KBM-7 (cell line): ENCODE measurements at places on chromosomes 5 and 9.

- DNase-seq, result no peak
Observed at GRCh38 chr9:16070455-16071145, 517.8 kb downstream of the CCDC171 start.

DNA sequence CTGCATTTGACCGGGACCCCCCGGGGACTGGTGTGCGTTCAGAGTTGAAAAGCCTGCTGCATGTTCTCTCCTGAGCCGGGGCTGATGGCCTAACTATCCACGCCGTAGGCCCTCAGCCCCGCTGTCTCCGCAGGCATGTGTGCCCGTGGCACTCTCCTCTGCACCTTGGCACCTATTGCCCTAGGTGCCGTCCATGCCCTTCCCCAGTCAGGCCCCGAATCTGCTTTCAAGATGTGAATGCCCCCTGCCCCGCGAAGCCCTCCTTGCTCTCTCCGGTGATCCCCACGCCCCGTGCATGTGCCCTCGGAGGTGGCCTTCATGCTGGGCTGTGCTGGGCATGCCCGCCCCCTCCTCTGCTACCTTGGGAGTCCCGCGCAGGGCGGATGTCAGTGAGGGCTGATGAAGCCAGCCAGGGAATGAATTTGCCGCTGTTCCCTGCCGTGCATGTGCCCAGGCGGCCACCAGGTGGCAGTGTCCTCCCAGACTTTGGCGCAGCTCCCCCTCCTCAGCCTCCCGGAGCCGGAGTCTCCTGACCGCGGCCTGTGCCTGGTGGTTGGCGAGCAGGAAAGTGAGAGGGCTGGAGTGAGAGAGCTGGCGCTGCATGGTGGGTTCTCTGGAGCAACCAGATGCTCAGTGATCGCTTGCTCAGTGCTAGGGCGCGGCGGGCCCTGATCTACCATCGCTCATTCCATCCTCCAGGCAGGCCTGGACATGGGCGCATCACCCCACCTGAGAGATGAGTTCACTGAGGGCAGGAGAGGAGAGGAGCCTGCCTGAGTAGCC, 112.9 kb upstream of the LMX1B start:
- DNase-seq, result peak; percentile 82

DNA sequence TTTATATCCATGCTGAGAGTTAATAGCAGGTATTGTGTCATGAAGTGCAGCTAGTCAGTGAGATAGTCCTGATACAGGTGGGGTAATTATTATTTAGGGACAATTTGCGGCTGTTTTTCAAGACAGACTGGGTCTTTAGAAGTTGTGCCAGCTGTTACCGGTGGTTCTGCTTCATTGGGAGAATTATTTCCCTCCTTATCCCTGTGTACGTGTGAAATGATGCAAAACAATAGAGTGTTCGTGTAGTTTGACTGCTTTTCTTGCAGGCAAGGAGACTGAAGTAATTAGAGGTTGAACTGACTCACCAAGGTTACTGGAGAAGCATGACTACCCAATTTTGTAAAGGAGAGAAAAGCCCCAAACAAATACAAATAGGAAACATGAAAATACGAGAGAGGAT, 101.7 kb downstream of the ARRDC3 start:
- no peak for DNase-seq

DNA sequence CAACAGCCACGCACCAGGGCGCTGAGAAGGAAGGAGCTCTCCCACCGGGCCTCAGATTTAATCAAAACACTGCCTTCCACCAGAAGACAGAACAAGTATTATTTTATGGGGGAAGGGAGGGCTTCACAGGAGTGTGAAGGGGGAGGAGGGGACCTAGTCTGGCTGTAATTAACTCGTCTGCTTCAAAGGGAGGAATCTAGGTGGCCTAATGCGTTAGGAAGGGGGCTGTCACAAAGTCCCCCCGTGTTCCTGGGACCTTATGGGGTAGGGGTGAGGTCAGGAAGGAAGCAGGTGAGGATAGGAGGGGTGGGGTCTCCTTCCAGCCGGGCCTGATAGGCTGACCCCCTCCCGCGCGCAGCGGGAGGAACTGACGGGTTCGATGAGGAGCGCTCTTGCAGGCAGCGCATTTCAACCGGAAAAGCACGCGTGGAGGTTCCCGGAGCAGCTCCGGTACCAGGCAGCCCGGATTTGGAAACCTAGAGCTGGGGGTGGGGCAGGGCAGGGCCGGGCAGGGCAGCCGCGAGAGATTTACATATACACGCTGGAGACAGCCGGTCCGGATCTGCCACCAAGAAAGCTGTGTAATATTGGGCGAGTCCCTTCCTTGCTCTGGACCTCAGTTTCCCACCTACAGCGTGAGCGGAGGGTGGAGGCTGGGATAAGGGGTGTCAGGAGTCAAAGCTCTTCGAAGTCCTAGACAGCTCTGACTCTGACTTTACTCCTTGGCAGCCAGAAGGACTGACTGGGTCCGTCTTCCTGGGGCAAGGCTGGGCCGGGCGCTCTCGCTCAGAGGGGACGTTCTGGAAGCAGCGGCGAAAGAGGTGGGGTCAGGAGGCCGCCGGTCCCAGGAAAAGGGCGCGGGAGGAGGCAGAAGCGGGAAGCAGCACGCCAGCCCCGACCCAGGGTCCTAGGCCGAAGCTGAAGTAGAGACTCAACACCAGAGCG, 1.8 kb downstream of the SHB start:
- peak; percentile 43 for DNase-seq

GRCh38 chr5:149341876-149342275, 3.4 kb upstream of the GRPEL2 start:
- no peak for DNase-seq

DNA sequence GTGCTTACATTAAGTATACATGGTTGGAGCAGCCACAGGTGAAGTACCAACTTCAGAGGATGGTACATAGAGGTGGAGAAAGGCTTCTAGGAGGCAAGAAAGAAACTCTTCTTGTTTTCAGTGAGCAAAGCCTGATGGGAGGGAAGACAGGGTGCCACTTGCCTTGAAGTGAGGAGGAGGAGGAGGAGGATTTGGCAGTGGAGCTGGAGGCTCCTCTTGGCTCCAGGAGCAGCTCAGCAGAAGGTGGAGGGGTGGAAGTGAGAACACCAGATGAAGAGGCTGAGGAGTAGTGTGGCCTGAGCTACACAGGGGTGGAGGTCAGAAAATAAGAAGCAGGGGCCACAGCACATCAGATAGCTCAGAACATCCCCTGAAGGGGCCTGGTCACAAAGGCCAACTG, 91.1 kb upstream of the SHISAL2B start:
- DNase-seq, result no peak

DNA sequence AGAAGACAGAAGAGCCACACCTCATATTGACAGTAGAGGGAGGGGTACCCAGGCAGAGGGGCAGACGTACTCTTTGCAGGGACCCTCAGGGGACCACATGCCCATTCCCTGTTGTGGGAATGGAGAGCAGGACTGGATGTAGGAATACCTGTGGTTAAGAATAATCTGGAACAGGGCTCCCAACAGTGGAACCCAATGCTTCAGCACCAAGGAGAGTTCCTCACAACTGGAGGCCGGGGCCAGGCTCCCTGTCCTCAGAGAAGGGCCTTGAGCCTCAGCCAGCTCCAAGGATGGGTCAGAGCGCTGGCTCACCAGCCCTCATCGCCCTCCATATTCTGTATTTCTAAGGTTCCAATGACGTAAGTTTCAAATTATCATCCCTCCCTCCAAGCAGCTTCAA, 7.4 kb upstream of the SHC3 start:
- peak; percentile 16 for DNase-seq

GRCh38 chr5:172188893-172189692, 1.1 kb upstream of the STK10 start:
- no peak for DNase-seq

GRCh38 chr5:83848941-83849340, 128.3 kb upstream of the HAPLN1 start:
- DNase-seq, result peak; percentile 63

GRCh38 chr5:132751444-132751843, 4.2 kb downstream of the CCNI2 start:
- no peak for DNase-seq
